ENCODE measurements at places on chromosomes 5 and 9.

GRCh38 chr5:79378510-79379186 lies 135.3 kb downstream of the HOMER1 start:
- H3K36me3 ChIP-seq, result no peaks in the 10 kb centered on the region
- no peak for DNase-seq
- H3K4me3 ChIP-seq, result no peak overlapping the region
- H3K27ac ChIP-seq, result no peak overlapping the region
- no peaks in the 10 kb centered on the region for H3K27me3 ChIP-seq

- H3K4me1 ChIP-seq, result no peaks in the 10 kb centered on the region
- H3K36me3 ChIP-seq, result no peaks in the 10 kb centered on the region
- no peak overlapping the region for H3K4me3 ChIP-seq
- no peak for DNase-seq
- H3K27me3 ChIP-seq, result no peaks in the 10 kb centered on the region
These were observed 56.7 kb upstream of the RETREG1 start for GRCh38 chr5:16673241-16674201.

DNA sequence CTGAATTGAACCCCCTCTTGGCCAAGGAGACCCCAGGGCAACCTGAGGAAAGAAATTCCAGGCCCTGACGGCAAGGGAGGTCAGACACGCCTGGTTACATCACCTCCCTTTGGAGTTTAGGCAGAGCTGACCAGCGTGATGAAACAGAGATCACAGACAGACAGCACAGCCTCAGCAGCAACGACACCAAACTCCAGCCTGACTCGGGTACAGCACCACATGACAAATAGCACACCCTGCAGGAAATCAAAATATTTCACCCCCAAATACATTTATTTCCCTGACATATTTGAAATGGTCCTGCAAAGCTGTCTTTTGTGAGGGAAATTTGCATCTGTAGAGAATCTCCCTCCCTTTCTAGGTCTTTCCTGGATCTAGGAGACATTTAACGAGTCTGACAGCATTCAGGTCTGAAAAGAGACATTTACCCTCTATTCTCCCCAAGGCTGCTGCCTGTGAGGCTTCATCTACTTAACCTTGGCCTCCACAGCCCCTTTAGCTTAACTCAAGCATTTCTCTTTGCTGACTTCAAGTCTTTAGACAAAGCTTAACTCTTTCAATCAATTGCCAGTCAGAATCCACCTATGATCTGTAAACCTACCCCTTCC lies 2.6 kb downstream of the QSOX2 start:
- DNase-seq, result no peak
- H3K36me3 ChIP-seq, result no peaks in the 10 kb centered on the region
- H3K27me3 ChIP-seq, result no peaks in the 10 kb centered on the region
- H3K4me3 ChIP-seq, result no peak overlapping the region
- peaks cover 11% of the 10 kb centered on the region for H3K4me1 ChIP-seq

DNA sequence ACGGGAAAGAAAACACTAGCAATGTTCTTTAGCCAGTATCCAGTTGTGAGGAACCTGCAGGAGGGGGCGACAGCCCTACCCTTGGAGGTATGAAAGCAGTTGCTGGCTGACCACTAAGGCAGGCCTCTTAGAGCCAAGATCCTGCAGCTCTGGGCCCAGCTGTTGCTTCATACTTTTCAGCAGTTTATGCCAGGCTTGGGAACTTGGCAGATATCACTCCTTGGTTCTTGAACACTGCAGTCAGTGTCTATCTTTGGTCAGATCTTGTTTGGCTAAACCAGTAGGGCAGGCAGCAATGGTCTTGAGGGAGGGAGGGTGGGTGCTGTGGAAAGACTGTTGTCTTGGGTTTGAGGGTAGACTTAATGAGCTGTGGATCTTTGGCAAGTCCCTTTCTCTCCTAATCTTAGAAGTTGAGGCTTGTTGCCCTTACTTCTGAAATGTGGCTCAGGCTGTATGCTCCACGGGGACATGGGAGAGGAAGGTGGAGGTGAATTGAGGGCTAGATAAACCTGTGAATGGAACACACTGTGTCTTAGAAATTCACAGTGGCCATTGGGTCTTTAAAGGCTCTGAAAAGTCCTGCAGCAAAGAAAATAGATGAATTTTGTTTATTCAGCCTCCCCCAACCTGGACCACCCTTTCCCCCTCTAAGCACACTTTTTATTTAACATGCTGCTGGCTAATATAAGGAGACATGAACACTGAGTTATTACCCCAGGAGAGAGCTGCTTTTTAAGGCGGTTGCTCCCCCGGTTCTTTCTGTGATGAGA lies 37.5 kb downstream of the ZNF618 start:
- H3K4me1 ChIP-seq, result peaks cover 9% of the 10 kb centered on the region
- DNase-seq, result no peak
- no peaks in the 10 kb centered on the region for H3K36me3 ChIP-seq
- H3K27me3 ChIP-seq, result no peaks in the 10 kb centered on the region
- H3K27ac ChIP-seq, result peak overlapping the region; percentile 61
- no peak overlapping the region for H3K4me3 ChIP-seq

- DNase-seq, result no peak
- H3K27ac ChIP-seq, result no peak overlapping the region
- no peaks in the 10 kb centered on the region for H3K4me1 ChIP-seq
- H3K4me3 ChIP-seq, result no peak overlapping the region
- H3K36me3 ChIP-seq, result no peaks in the 10 kb centered on the region
- H3K27me3 ChIP-seq, result no peaks in the 10 kb centered on the region
These were observed 606.2 kb downstream of the TLE4 start for GRCh38 chr9:80177949-80178480.

GRCh38 chr5:108634617-108635288 lies 112.9 kb upstream of the FER start:
- H3K27me3 ChIP-seq, result no peaks in the 10 kb centered on the region
- no peak for DNase-seq
- no peak overlapping the region for H3K27ac ChIP-seq
- H3K36me3 ChIP-seq, result no peaks in the 10 kb centered on the region
- no peak overlapping the region for H3K4me3 ChIP-seq

- no peaks in the 10 kb centered on the region for H3K27me3 ChIP-seq
- H3K4me3 ChIP-seq, result peak overlapping the region; percentile 96
- H3K36me3 ChIP-seq, result no peaks in the 10 kb centered on the region
These were observed 439 bp upstream of the DDX46 start for GRCh38 chr5:134758176-134758503.

DNA sequence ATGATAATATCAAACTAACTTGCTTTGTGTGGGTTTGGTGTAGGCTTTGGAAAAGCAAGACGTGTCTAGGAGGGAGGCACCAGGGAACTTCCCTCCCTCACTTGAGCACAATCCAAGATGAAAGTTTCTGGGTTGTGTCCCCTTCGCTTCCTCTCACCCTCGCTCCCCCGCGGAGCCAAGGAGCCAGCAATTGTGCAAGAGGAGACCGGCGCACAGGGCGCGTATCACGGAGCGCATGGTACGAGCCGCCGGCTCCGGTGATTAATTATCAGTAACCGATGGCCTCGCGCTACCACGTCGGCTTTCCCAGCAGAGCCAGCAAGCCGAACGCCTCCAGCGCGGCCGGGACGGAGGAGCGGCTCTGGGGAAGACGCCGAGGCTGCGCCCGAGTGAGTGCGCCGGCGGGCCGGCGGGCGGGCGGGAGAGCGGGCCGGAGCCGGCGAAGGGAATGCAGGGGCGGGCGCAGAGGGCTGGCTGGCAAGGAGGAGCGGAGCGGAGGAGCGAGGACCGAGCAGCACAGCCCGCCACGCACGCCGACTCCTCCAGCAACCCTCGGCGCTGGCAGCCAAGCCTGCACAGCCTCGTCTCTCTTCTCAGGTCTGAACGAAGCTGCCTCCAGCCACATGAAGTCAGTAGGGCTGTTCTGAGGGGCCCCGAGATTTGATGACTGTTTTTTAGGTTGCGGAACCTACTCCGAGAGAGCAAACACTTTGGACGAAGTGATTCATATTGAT lies 143.6 kb downstream of the BNC2 start:
- DNase-seq, result peak; percentile 61
- peaks cover 4% of the 10 kb centered on the region for H3K27me3 ChIP-seq
- peak overlapping the region; percentile 78 for H3K4me3 ChIP-seq
- peak overlapping the region; percentile 93 for H3K27ac ChIP-seq
- H3K36me3 ChIP-seq, result no peaks in the 10 kb centered on the region

- peak overlapping the region; percentile 60 for H3K4me3 ChIP-seq
- H3K27ac ChIP-seq, result peak overlapping the region; percentile 90
- no peaks in the 10 kb centered on the region for H3K4me1 ChIP-seq
- H3K27me3 ChIP-seq, result no peaks in the 10 kb centered on the region
These were observed 2.4 kb downstream of the RASEF start for GRCh38 chr9:83060556-83060955.

DNA sequence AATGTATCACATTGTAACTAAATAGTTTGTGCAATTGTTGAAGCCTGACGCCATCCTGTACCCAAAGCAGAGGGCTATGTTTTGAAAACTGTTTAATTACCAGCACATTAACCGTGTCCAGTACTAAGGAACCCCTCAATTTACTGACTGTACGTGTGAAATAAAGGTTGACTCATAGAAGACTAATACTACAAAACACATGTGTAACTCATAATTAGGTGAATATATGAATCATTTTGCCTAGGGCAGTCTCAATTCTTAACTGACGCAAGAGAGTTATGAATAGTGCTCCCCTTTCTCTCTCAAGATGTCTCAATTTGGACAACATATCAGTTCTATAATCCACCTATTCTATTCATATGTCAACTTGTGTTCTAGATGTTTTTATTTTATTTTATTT lies 558.4 kb downstream of the PRDM9 start:
- H3K4me3 ChIP-seq, result no peak overlapping the region
- H3K4me1 ChIP-seq, result no peaks in the 10 kb centered on the region
- H3K27ac ChIP-seq, result no peak overlapping the region
- H3K36me3 ChIP-seq, result no peaks in the 10 kb centered on the region
- no peak for DNase-seq

DNA sequence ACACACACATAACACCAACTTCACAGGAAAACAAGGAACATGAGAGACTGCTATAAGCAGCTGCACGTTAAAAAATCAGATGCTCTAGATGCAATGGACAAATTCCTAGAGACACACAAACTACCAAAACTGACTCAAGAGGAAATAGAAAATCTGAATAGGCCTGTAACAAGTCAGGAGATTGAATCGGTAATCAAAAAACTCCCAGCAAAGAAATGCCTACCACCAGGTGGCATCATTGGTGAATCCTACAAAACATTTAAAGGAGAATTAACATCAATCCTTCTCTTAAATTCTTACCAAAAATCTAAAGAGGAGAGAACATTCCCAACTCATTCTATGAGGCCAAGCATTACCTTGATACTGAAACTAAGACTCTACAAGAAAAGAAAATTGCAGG lies 54.9 kb downstream of the NDST1 start:
- no peaks in the 10 kb centered on the region for H3K36me3 ChIP-seq
- no peaks in the 10 kb centered on the region for H3K27me3 ChIP-seq
- no peaks in the 10 kb centered on the region for H3K4me1 ChIP-seq
- H3K4me3 ChIP-seq, result no peak overlapping the region
- DNase-seq, result no peak

Data from breast epithelium (tissue), 4 donors.